ENCODE measurements at places on chromosomes 7 and 10.

GRCh38 chr10:122468307-122468925, 7.1 kb downstream of the HTRA1 start:
- DNase-seq: no peak

GRCh38 chr7:143447466-143447865, 4.2 kb downstream of the TAS2R60 start:
- no peak for DNase-seq

DNA sequence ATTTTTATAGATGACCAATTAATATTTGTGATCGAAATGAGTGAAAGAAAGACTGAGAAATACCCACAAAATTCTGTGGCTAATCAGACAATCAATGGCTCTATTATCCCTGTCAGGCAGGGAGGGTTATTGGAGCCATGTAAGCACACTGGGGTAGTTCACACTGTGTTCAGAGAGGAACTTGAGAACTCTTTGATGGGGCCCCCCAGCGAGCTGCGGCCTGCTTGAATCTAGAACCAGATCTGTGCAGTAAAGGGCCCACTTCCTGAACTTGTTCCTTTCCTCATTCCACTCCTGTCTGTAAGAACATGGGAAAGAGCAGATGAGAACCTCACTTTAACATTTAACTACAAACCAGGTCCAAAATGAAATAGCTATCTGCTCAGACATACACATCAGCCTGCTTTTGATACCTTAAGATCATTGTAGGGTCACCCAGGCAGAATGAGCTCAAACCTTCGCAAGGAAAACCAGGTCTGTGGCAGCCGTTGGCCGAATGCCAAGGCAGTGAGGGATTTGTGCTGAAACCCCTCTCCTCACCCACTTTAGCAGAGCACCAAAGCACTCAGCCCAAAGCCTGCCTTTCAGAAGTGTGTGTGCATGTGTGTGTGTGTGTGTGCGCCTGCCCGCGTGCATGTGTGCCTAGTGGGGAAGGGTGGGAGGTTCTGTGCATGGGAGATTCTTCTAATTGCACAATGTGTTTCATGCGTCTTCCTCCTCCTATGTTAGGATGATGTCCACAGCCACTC, 365.6 kb upstream of the MGMT start:
- DNase-seq: no peak

DNA sequence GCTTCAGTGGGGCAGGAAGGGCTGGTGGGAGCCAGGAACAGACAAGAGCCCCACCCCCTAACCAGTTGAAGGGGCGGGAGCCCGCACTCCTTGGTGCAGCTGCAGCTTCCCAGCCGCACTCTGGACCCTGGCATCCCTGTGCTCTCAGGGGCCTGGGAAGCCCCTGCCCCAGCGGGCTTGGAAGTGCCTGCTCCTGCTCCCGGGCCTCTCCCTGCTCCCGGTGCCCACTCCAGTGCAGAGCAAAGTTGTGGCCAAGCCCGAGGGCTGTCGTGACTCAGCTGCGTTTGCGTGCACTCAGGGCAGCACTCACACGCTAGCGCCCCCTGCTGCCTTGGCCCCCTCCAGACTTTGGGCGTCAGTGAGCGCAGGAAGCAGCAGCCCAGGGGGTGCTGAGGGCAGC, 883.8 kb downstream of the LRMDA start:
- no peak for DNase-seq

DNA sequence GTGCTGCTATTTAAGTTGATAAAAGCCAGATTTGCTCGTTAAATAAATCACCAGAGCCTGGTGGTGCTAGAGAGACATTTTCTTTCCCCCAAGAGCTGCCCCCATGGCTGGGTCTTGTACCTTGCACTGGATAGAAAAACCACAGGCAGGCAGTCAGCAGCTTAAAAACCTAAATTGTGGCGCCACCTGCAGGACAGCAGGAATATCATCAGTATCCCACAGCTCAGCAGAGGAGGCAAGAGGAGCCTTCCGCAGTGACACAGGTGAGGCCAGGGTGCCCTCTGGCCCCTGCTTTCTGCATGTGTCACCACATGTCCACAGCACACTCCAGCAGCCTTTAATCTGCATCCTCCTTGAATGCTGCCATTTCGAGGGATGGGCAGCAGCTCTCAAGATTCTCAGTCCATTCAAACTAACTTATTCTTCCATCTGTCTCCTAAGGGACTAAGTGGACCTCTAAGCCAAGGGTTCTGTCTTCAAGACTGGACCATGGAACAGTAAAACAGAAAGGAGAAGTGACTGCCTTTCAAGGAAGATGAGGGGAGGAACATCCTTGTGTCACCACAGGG, 4.5 kb upstream of the PLXNA4 start:
- peak; percentile 32 for DNase-seq

DNA sequence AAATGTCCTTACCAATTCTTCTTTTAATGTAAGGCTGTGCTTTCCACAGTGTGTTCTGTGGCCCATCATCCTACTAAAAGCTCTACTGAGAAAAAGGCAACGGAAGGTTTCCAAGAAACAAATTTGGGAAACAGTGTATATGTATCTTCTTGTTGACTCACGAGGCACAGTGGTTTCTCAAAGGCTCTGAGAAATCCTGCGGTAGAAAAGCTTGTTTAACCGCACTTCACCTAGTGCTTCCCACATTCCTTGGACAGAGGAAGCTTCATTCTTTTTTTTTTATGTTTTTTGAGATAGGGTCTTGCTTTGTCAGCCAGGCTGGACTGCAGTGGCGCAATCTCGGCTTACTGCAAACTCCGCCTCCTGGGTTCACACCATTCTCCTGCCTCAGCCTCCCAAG, 84.5 kb downstream of the TACC2 start:
- no peak for DNase-seq

GRCh38 chr7:151110236-151110940, 24.1 kb downstream of the AGAP3 start:
- DNase-seq: no peak
